ENCODE measurements at places on chromosomes 16 and 17. TPM values are rescaled to one million over a fixed set of nuclear protein-coding genes. Genes with fewer than 3 reads are reported as not detected.
A peak's percentile ranks its signal among the peaks of the same experiment; 100 is the strongest.

Gene GAA
- 105 TPM for total RNA-seq

GRCh38 chr17:47708864-47709541 is 15.0 kb downstream of the TBKBP1 start:
- no peak overlapping the region for H3K4me3 ChIP-seq
- no peak for DNase-seq
- no peak overlapping the region for H3K27ac ChIP-seq
- no peaks in the 10 kb centered on the region for H3K27me3 ChIP-seq
- H3K4me1 ChIP-seq = peaks cover 33% of the 10 kb centered on the region

DNA sequence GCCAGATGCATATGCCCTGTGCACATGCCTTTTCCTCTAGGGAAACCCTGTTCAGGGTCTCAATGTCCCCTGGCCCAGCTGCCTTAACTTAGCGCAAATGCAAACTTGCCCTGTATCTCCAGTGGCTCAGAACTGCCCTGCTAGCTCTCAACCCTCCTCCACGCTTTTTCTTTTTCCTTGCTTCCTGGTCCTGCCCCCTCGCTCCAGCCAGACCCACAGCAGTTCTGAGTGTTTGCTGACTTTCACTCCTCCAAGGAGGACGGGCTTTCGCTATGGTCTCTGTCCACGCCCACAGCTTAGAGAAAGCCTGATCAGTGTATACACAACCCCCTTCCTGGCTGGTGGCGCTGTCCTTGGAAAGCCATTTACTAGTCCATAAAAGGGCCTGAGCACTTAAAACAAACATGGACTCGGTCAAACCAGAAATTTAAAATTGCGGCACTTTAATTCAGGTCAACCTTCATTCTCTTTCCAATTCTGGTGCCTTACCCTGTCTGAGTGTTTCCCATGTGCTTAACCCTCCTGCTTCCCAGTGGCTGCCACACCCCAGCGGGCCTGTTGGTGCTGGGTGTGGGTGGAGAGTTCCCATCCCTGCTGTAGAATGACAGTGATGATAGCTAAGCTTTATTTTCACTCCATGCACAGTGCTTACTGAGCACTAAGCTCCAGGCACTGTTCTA is 15.6 kb upstream of the TMEM98 start:
- no peaks in the 10 kb centered on the region for H3K36me3 ChIP-seq
- no peaks in the 10 kb centered on the region for H3K27me3 ChIP-seq
- peaks cover 9% of the 10 kb centered on the region for H3K4me1 ChIP-seq

Gene PRSS22
- total RNA-seq = 16.7 TPM

Gene CTRB1
- total RNA-seq = not detected

GRCh38 chr17:38352245-38353085 is 821 bp downstream of the SOCS7 start:
- H3K36me3 ChIP-seq = no peaks in the 10 kb centered on the region
- no peaks in the 10 kb centered on the region for H3K27me3 ChIP-seq
- DNase-seq = peak; percentile 44

Gene FGF11
- 0.97 TPM for total RNA-seq

DNA sequence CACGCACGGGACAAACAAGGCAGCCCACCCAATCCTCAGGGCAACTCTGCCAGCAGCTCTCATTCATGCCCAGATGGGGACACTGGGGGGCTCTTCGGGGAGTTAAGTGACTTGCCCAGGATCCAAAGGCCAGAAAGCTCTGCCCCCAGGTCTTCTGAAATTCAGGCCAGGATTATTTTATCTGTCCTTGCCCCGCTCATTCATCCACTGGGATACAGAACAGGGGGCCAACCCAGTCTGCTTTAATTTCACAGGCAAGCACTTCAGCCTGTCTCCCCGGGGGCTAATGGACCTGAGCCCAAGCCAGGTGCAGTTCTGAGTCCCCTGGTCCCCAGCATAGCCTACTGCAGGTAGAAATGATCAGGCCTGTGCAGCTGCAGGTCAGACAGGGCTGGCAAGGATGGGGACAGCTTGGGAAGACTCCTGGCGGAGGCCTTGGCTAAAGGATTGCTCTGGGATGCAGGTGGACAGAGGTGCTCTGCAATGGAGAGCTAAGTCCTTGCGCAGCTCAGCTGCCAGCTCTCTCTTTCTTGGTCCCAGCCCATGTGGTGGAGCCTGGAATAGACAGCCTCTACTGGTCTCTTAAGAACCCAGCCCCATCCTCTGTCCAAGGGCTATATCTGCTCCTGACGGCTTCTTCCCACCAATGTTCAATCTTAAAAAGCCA is 766 bp upstream of the B3GNT9 start:
- H3K27me3 ChIP-seq = no peaks in the 10 kb centered on the region
- peak overlapping the region; percentile 73 for H3K27ac ChIP-seq
- no peak overlapping the region for H3K4me3 ChIP-seq
- DNase-seq = no peak

GRCh38 chr16:80199614-80200013 is 341.2 kb upstream of the DYNLRB2 start:
- H3K4me1 ChIP-seq = no peaks in the 10 kb centered on the region
- H3K27me3 ChIP-seq = no peaks in the 10 kb centered on the region
- H3K36me3 ChIP-seq = no peaks in the 10 kb centered on the region

Measured in left lung (tissue), 14 donors.